Smooth muscle cell of trachea (primary cell): ENCODE measurements at places on chromosomes 4 and X. TPM values are rescaled to one million over a fixed set of nuclear protein-coding genes. Genes with fewer than 3 reads are reported as not detected.

STK32B gene
- total RNA-seq: 0.50 and 0.73 TPM in 2 replicates

ETDA gene
- not detected in 2 replicates for total RNA-seq

PABPC1L2B gene
- not detected in 2 replicates for total RNA-seq

XK gene
- under 0.01 TPM in 2 replicates for total RNA-seq

CT45A10 gene
- total RNA-seq: not detected in 2 replicates

HSPA4L gene
- total RNA-seq: 13.8 and 24.8 TPM in 2 replicates

PFKFB1 gene
- total RNA-seq: not detected in 2 replicates

MAGEC2 gene
- 0.15 TPM in 1 of 2 replicates, not detected in the other for total RNA-seq

EDNRA gene
- 4.5 and 6.9 TPM in 2 replicates for total RNA-seq

LRRC66 gene
- total RNA-seq: 0.83 and 1.5 TPM in 2 replicates

OFD1 gene
- 13.2 and 14.5 TPM in 2 replicates for total RNA-seq

AKAP17A gene
- total RNA-seq: 23.3 and 31.3 TPM in 2 replicates

DMRTC1B gene
- total RNA-seq: not detected in 2 replicates

RNF128 gene
- 4.9 and 7.4 TPM in 2 replicates for total RNA-seq

CCDC110 gene
- 2.5 and 3.0 TPM in 2 replicates for total RNA-seq

EPHA5 gene
- total RNA-seq: 4.5 and 4.7 TPM in 2 replicates

ITM2A gene
- total RNA-seq: 1.3 and 4.3 TPM in 2 replicates

PCDH10 gene
- total RNA-seq: 0.83 and 1.6 TPM in 2 replicates

GAB3 gene
- total RNA-seq: 6.5 and 7.3 TPM in 2 replicates

GRIA2 gene
- not detected in 2 replicates for total RNA-seq

TMEM185A gene
- total RNA-seq: 16.4 and 17.7 TPM in 2 replicates

HSFX1 gene
- total RNA-seq: 0.87 and 2.0 TPM in 2 replicates

SRPX2 gene
- 37.7 and 65.0 TPM in 2 replicates for total RNA-seq

TBL1X gene
- 20.2 and 23.7 TPM in 2 replicates for total RNA-seq

PRKG2 gene
- 23.3 and 41.9 TPM in 2 replicates for total RNA-seq

ANXA3 gene
- total RNA-seq: 3.6 and 6.7 TPM in 2 replicates
